ENCODE measurements at places on chromosomes 16 and 17.

- no peak for DNase-seq
These were observed 2.4 kb upstream of the ITGAX start for GRCh38 chr16:31352376-31353115.

GRCh38 chr17:3401786-3402185, 3.6 kb upstream of the OR1E1 start:
- no peak for DNase-seq

DNA sequence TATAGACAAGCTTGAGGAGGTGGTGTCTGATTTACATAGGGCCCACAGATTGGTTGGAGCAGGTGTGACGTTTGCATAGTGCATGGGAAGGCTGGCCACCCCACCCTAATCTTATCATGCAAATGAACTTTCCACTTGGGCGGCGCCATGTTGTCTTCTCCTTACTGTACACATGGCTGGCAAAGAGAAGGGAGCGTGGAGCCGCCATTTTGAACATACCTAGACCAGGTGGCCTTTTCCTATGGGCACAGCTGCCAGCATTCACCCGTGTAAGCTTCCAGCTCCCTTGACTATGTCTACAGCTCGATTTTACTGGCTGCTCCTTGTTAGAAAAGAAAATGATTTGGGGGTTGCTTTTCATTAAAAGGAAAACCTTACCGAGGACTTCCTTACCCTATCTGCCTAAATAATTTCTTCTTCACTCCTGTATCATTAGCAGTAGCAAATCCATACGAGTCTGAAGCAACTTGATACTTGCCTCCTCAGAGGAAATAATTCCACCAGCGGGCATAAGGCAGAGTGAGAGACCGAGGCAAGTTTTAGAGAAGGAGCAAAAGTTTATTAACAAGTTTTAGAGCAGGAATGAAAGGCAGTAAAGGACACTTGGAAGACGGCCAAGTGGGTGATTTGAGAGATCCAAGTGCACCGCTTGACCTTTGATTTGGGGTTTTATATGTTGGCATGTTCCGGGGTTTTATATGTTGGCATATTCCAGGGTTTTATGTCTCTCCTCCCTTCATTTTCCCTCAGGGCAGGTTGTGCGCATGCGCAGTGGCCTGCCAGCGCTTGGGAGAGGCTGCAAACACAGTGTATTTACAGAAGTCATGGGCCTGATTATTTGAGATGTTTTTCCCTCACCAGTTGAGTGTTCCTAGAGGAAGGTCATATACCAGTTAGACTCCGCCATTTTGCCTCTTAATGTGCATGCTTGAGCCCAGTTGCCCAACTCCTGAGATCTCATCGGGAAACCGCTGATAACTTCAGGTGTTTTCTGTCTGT, 65.7 kb downstream of the MARF1 start:
- no peak for DNase-seq

DNA sequence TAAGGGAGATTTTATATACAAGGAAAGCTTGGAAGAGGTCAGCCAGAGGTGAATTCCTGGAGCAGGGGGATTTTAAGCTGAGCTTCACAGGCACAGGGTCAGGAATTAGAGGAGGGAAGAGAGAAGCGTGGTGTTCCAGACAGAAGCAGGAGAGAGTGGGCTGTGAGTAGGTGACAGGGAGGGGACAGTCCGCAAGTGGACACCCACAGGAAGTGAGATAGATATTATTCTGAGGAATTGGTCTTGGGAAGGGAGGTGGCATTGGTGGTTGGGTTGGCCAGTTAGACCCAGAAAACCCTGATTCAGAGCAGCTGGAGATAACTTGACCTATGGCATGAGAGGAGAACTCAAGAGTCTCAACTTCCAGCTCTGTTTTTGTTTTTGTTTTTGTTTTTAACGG, 14.7 kb downstream of the PHB1 start:
- no peak for DNase-seq

GRCh38 chr16:10885246-10885645, 8.2 kb downstream of the CIITA start:
- no peak for DNase-seq

DNA sequence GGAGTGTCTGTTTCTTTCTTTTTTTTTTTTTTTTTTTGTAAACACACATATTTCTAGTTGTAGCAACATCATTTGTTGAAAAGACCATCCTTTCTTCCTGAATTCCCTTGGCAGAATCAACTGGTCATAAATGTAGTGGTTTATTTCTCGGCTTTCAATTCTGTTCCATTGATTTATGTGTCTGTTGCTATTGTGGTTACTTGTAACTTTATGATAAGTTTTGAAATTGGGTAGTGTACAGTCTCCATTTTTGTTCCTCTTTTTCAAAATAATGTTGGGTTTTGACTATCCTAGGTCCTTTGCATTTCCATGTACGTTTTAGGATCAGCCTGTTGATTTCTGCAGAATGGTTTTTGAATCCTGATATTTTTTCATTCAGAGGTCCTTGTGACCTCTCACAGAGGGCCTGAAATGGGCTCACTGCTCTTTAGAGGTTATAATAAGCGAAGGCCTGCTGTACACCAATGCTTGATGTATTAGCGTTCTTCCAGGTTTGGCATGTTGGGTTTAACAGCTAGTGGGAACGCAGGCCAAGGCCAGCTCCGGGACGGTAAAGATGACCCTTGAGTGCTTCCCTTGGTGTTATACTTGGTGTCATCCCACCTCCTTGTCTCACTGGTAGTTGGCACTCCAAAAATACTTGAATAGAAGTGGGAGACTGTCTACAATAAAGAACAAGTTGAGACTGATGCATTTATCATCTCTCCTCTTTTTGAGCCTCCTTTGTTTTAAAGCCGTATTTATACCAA, 43.8 kb downstream of the ZNRF1 start:
- DNase-seq, result no peak

DNA sequence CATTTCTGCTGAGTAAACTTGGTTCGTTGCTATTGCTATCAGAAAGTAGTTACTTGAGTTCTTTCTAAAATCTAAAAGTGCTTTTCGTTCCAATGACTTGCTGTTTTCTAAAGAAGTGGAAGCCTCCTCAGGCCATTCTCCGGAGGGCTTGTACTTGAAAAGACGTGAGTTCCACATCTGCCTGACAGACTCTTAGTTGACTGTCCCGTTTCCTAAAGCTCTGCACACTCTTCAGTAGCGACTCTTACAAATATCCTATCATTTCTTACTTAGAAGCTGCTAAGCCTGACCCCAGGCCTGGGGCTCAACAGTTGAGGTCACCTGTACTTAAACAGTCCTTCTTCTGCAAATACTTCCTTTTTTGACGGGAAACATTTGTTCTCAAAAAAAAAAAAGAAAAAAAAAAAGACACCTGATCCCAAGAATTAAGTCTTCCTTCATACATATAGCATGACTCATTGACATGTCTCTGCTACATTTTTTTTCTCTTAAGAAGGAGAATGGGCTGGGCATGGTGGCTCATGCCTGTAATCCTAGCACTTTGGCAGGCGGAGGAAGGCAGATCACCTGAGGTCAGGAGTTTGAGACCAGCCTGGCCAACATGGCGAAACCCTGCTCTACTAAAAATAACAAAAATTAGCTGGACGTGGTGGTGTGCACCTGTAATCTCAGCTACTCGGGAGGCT, 61.5 kb downstream of the DHRS7C start:
- DNase-seq, result no peak

DNA sequence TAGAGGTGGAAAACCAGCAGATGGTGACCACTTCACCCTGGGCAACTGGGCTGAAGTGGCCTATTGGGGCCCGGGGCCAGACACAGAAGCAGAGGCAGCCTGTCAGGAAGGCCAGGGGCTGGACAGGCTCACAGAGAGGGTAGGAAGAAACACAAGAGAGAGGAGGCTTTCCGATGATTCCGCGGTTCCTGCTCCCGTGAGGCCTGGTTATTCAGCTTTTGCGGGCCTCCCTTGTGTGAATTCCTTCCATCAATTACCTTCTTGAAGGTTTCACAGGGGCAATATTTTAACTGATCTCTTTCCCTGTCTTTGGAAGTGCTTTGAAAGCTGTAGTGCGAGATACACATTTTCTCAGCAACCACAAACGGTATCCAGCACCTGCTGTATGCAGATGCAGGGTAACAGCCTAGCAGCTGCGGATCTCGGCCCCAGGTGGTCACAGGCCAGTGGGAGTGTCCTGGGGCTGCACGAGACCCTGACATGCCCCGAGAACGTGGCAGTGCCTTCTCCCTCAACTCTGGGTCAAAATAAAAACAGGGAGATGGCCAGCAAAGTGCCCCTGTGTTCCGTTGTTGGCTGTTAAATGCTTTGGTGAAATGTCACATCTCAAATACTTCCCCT, 11.6 kb upstream of the CMIP start:
- no peak for DNase-seq

DNA sequence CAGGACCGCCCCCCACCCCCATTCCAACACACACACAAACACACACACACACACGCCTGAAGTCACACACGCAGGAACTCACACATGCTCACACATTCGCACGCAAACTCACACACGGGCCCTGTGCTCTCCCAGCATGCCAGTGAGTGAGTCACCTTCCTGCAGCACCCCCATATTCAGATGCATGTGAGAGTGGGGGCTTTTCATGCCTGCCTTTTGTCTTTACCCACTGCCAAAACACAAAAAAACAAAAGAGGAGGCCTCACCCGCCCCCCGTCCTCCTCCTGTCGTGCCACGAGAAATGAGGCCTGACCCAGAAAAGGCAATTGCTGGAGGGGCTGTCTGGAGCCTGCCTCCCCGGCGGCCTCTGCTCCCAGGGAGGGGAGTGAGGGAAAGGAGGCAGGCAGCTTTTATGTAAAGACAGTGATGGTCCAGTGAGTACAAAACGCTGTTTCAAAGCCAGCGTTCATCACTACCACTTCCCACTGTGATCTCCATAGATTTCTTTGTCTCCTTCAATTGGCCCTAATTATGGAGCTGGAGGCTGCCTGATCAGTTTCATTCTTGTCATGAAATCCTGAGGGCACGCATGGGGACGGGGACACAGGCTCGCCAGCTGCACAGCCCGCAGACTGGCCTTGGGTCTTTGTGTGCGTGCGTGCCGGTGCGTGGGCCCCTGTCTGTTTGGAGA, 29.5 kb upstream of the GSE1 start:
- no peak for DNase-seq

- DNase-seq, result no peak
These were observed at the start of gene KRT39 for GRCh38 chr17:40966848-40967247. Gene KRT39, minus strand, starts transcription at chr17:40966948. Its CDS starts 92 bp downstream, at chr17:40966856.

GRCh38 chr17:76658242-76658662, 14.7 kb upstream of the ST6GALNAC1 start:
- DNase-seq, result no peak

- no peak for DNase-seq
These were observed 47.0 kb downstream of the MFSD11 start for GRCh38 chr17:76784926-76785325.

GRCh38 chr17:28973425-28973824, 22.1 kb upstream of the PHF12 start:
- no peak for DNase-seq

DNA sequence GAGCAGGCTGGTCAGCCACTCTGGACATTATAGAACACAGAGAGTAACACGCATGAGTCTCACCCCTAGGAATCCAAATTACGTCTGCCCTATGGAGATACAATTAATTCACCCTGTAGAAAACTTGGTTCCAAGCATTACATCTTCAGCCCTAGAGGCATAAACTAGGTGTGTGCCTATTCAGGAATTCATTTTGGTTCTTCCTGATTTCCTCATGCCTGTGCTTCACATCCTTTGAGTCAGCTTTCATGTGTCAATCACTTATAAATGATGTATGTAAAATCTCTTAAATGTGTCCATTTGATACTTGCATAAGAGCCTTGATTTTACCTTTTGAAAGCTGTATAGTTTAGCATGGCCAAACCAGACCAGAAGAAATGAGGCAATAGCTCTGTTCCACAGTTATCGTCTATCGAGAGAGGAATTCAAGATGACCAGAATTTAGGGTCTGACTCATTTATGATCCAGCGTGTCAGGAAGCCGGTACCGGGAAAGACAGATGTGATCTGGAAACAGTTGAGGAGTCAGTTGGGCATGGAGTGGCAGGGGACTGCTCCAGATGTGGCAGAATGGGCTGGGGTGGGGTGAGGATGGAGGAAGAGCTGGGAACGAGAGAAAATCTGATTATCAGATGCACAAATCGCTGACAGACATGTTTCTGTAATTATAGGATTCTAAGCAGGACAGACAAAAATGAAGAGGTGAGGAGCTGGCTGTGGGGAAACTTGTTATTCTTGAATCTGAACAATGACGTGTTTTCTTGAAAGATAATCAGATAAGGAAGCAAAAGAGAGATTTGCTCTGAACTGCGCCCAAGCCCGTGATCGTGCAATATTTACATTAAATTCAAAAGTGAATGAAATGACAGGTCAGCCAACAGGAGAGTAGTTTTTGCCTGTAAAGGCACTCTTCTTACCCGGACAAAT, 76.7 kb downstream of the C16orf95 start:
- no peak for DNase-seq

DNA sequence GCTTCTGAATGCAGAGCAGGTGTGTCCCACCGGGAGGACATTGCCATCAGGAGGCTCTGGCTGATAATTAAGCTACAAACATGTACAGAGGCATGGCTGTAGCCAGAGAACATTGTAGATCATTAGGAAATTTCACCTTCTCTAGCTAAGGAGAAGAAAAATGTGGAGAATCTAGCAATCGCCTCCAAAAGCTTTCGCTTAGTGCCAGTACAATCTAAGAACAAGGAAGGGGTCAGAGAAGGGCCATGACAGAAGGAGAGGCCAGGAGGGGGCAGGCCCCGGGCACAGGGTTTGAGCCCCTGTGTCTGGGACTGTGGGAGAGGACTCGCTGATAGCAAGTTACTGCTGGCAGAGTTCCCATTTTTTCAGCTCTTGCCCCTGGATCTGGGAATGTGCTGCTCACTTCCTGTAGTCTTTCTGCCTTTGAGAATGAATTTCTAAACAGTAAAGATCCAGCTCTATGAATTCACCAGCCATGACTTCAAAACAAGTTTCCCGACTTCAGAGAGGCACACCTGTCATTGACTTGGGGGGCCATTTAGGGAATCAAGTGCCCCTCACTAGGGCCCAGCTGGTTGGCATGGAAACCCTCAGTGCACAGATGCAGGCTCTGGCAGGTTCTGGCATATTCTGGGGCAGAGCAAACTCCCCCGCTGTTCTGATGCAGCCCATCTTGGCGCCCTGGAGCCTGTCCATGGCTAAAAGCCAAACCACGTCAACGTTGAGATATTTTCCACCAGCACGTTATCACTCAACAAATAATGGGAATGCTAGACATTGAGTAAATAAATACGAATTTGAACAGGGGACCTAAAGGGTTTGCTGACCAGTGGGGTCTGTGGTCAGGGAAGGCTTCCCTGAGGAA, 59.5 kb upstream of the CACNG4 start:
- DNase-seq, result peak; percentile 26

- peak; percentile 13 for DNase-seq
These were observed 61.5 kb downstream of the MYOCD start for GRCh38 chr17:12727076-12727760.

GRCh38 chr16:72195609-72196008, 23.7 kb upstream of the PMFBP1 start:
- DNase-seq, result no peak
